Caco-2 (cell line): ENCODE measurements at places on chromosomes 3 and 15.

DNA sequence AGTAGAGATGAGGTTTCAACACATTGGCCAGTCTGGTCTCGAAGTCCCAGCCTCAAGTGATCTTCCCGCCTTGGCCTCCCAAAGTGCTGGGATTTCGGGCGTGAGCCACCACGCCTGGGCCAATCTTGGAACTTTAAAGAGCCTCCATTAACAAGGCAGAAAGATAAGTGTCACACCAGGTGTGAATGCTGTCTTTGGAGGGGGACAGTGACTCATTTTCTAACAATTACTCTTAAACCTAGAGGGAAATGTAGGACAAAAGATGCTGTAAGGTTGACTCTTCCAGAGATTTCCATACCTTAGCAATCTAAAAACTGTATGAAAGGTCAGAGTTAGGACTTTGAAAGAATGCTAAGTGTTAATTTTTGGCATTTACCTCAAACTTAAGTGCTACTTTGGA lies 84.9 kb downstream of the FNDC3B start:
- no peak overlapping the region for H3K4me3 ChIP-seq
- H3K4me1 ChIP-seq: peaks cover 50% of the 10 kb centered on the region
- DNase-seq: no peak
- peaks cover 4% of the 10 kb centered on the region; the same call in 1 of the 2 replicates for H3K36me3 ChIP-seq
- H3K27ac ChIP-seq: no peak overlapping the region

DNA sequence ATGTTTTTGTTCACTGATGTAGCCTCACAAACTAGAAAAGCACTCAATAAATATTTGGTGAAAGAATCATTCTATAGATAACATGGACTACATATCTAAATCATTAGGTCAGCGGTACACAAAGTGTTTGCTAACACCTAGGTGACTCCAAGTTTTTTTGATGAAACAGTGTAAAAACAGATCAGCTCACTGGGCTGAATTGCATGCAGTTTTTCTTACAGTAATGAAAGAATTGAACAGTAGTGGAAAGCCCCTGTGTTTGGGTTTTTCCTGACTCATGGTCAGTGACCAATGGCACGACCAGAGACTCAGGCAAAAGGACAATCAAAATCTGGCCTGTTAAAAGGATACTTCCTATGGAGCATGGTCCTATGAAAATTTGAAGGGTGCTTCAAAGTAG lies 384.3 kb upstream of the EPHA6 start:
- H3K4me1 ChIP-seq: no peaks in the 10 kb centered on the region
- H3K27ac ChIP-seq: no peak overlapping the region
- no peaks in the 10 kb centered on the region for H3K27me3 ChIP-seq
- no peak for DNase-seq
- no peaks in the 10 kb centered on the region for H3K36me3 ChIP-seq
- H3K4me3 ChIP-seq: no peak overlapping the region

DNA sequence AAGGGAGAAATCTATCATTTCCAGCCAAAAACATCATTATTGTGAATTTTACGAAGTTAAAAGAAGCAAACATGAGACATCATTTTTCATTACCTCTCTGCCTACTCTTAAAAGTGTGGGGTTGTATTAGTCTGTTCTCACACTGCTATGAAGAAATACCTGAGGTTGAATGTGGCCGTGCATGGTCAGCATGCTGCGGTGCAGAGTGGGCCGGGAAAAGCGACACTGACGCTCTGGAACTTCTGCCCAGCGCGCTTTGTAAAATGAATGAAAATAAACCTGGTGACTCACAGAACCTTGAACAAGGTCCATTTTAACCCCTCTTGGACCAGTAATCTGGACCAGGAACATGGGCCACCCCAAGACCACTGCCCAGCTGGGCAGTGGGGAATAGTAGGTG lies 31.0 kb upstream of the DNAJC13 start:
- no peak overlapping the region for H3K27ac ChIP-seq
- no peak for DNase-seq
- no peaks in the 10 kb centered on the region for H3K36me3 ChIP-seq
- H3K27me3 ChIP-seq: no peaks in the 10 kb centered on the region

DNA sequence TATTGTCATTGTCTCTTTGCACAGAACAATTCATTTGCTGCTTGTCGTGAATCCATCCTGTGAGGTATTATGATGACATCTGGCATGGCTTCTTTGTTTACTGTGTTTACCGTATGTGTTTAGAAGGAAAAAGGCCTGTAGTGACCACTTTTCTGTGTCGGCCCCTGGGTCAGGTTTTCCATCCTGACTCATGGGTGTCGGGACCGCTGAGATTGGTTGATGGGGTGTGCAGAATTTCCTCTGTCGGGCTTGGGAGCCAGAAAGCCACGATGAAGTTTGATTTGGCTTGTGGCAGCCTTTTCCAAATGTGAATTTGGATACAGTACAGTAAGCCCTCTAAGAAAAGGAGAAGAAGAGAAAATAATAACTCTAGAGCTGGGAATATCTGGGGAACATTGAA lies 113.5 kb downstream of the FNDC3B start:
- H3K4me1 ChIP-seq: 0 out of 2 replicates have a peak, but pooled peaks cover 5% of the 10 kb centered on the region
- H3K27me3 ChIP-seq: no peaks in the 10 kb centered on the region
- no peak overlapping the region for H3K27ac ChIP-seq

DNA sequence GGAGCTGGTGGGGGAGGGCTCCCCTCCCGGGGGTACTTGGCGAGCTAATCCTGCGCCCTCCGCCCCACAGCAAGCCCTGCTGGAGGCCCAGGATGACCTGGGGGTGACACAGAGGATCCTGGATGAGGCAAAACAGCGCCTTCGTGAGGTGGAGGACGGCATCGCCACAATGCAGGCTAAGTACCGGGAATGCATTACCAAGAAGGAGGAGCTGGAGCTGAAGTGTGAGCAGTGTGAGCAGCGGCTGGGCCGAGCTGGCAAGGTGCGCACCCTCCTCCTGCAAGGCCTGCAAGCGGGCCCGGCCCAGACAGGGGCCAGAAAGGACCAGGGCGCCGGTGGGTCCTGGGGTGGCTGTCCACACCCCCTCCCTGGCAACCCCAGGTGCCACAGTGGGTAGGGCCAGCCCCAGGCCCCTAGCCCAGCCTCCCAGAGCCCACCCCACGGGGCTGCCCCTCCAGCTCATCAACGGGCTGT lies 56.5 kb downstream of the SEMA3G start:
- H3K4me1 ChIP-seq: no peaks in the 10 kb centered on the region
- H3K36me3 ChIP-seq: no peaks in the 10 kb centered on the region
- no peak for DNase-seq
- no peaks in the 10 kb centered on the region for H3K27me3 ChIP-seq

- peak; percentile 29 for DNase-seq
- H3K27ac ChIP-seq: peak overlapping the region; percentile 90
- H3K36me3 ChIP-seq: no peaks in the 10 kb centered on the region
- H3K27me3 ChIP-seq: no peaks in the 10 kb centered on the region
These were observed 1.0 kb upstream of the MELTF start for GRCh38 chr3:197030379-197031314.

- H3K27ac ChIP-seq: no peak overlapping the region
- no peaks in the 10 kb centered on the region for H3K27me3 ChIP-seq
- no peak for DNase-seq
- 0 out of 2 replicates have a peak, but pooled peaks cover 5% of the 10 kb centered on the region for H3K4me1 ChIP-seq
- no peak overlapping the region for H3K4me3 ChIP-seq
These were observed 128.3 kb upstream of the SAMMSON start for GRCh38 chr3:69871251-69871650.

DNA sequence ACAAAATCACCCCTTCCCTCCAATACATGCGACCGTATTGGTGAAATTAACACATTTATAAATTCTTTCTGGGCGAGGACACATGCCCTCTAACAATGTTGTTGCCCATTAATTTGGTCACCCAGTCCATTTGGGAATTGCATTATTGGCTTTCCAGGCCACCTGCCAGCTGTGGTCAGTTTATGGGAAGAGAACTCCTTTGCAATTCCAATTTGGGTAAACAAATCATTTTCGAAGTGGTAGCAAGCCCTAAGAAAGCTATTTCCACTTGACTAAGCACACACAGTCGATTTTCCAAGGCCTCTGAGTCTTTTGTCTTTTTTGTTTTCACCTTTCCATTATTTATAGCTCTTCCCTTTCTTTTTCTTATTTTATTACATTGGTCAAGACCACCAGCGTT lies 362.3 kb upstream of the RGMA start:
- H3K4me1 ChIP-seq: no peaks in the 10 kb centered on the region
- H3K36me3 ChIP-seq: no peaks in the 10 kb centered on the region
- no peak for DNase-seq
- no peak overlapping the region for H3K4me3 ChIP-seq
- H3K27ac ChIP-seq: no peak overlapping the region

DNA sequence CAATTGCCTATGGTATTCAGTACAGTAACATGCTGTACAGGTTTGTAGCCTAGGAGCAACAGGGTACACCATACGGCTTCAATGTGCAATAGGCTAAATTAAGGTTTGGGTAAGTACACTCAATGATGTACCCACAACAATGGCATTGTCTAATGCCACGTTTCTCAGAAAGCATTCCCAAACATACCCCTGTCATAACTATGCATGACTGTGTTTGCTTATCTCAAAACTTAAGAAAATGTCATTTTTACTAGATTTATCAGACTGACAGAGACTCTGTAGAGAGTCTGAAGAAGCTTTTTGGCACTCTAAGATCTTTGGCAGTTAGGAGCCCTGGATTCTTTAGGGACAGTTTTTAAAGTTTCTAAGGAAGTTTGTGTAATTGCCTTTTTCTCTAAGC lies 59.9 kb downstream of the MECOM start:
- H3K27ac ChIP-seq: no peak overlapping the region
- no peaks in the 10 kb centered on the region for H3K36me3 ChIP-seq
- no peak for DNase-seq
- H3K27me3 ChIP-seq: no peaks in the 10 kb centered on the region

DNA sequence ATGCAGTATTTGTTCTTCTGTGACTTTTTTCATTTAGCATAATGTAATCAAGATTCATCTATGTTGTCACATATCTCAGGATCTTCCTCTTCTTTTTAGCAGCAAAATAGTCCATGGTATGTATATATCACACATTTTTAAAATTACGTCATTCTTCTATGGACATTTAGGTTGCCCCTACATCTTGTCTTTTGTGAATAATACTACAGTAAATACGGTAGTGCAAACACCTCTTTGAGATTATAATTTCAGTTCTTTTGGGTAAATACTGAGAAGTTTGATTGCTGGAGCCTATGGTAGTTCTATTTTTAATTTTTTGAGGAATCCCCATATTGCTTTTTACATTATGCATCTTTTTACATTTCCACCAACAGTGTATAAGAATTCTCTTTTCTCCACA lies 1174.9 kb downstream of the NSUN3 start:
- DNase-seq: no peak
- no peaks in the 10 kb centered on the region for H3K36me3 ChIP-seq
- no peak overlapping the region for H3K27ac ChIP-seq
- H3K4me3 ChIP-seq: no peak overlapping the region

DNA sequence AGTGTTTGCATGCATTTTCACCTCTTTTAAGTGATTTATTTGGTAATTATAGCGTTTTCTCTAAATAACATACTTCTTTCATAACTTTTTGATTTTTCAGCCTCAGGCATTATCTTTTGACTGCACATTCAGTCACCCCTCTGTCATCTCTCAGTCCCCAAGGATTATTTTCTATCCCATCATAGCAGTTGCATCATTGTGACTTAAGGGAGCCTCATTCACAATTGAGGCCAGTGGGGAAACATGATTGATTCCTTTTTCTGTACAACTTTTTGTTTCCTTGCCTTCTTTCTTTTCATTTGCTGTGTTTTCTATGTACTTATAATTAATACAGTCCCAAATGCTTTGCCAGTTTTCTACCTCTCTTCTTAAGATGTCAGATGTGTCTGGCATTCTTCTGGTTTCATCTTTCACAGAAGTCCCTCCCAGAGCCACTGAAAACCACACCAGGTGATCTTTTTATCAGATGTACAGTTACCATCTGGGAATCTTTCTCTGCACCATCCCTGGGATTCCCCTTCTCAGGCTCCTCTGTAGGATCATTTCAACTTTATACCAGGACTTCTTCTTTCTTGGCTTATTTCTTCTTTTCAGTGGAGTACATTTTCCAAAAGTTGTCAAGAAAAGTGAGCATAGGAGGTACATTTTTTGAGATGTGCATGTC lies 151.4 kb downstream of the RAP2B start:
- H3K27ac ChIP-seq: no peak overlapping the region
- no peak overlapping the region for H3K4me3 ChIP-seq
- DNase-seq: no peak
- no peaks in the 10 kb centered on the region for H3K27me3 ChIP-seq
- H3K4me1 ChIP-seq: no peaks in the 10 kb centered on the region
- no peaks in the 10 kb centered on the region for H3K36me3 ChIP-seq

DNA sequence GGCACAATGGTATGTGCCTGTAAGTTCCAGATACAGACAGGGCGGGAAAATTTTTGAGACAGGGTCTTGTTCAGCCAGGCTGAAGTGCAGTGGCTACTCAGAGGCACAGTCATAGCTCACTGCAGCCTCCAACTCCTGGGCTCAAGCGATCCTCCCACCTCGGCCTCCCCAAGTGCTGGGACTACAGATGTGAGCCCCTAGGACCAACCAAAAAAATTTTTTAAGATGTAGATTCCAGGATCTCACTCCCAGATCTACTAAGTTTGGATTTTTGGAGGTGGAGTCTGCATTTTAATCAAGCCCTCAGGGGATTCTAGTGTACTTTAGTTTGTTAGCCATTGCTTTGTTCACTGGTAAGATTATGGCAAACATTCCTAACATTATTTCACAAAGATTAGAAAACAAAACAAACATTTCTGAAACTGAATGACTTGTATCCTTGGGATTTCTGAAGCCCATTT lies 2.7 kb downstream of the LIPH start:
- H3K36me3 ChIP-seq: no peaks in the 10 kb centered on the region
- no peak overlapping the region for H3K4me3 ChIP-seq
- H3K27me3 ChIP-seq: no peaks in the 10 kb centered on the region
- peak overlapping the region; percentile 74 for H3K27ac ChIP-seq

GRCh38 chr3:66593978-66594377 lies 93.2 kb upstream of the LRIG1 start:
- H3K27ac ChIP-seq: no peak overlapping the region
- H3K4me3 ChIP-seq: no peak overlapping the region
- no peaks in the 10 kb centered on the region for H3K36me3 ChIP-seq

- H3K27ac ChIP-seq: no peak overlapping the region
- H3K27me3 ChIP-seq: no peaks in the 10 kb centered on the region
- H3K4me3 ChIP-seq: no peak overlapping the region
These were observed 62.4 kb upstream of the PCSK6 start for GRCh38 chr15:101551696-101552591.

DNA sequence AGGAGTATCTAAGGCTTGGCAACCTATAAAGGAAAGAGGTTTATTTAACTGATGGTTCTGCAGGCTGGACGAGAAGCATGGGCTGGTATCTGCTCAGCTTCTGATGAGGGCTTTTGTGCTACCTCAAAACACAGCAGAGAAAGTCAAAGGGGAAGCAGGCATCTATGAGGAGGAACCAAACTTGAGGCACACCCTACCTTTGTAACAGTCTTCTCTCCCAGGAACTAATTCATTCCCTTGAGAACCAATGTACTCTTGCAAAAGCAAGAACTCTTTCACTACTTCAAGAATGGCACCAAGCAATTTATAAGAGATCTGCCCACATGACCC lies 109.0 kb downstream of the CGGBP1 start:
- H3K27me3 ChIP-seq: no peaks in the 10 kb centered on the region
- DNase-seq: no peak
- no peaks in the 10 kb centered on the region for H3K4me1 ChIP-seq
- H3K27ac ChIP-seq: no peak overlapping the region
